ENCODE measurements at places on chromosomes 5 and 9.
A peak's percentile ranks its signal among the peaks of the same experiment; 100 is the strongest.

DNA sequence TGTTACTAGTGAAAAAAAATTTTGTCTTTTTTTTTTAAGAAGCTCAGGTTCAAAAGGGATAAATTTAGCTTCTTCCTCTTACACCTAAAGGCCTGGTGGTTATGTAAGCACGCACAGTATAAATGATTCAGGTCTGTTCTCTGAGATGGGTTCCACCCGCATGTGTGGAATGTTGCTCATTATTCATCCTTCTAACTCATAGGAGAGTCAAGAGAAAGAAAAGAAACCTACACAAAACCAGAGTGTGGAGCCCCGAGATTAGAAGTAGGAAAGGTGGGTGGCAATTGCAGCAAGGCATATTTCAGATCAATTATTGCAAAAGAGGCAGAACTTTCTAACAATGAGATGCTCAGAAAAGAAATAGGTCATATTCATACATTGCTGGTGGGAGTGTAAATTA lies 13.5 kb downstream of the PLAC8L1 start:
- no peak for DNase-seq

GRCh38 chr5:59722874-59723273 lies 170.7 kb downstream of the PDE4D start:
- no peak for DNase-seq

DNA sequence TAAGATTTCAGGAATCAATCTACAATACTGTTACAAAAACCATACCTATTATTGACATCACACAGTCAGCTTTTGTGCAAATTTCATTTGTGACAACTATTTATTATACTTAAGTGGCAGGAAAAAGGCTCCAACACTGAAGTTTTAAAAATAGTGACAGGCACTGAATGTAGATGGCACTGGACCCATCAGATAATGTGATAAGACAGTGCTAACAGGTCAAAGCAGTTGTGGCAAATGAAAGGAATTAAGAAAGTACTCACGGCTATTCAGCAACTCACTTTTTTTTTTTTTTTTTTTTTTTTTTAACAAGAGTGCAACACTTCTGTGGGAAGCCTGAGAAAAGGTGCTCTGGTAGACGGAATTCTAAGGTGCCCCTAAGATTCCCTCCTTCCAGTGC lies 115.0 kb upstream of the MEF2C start:
- no peak for DNase-seq

DNA sequence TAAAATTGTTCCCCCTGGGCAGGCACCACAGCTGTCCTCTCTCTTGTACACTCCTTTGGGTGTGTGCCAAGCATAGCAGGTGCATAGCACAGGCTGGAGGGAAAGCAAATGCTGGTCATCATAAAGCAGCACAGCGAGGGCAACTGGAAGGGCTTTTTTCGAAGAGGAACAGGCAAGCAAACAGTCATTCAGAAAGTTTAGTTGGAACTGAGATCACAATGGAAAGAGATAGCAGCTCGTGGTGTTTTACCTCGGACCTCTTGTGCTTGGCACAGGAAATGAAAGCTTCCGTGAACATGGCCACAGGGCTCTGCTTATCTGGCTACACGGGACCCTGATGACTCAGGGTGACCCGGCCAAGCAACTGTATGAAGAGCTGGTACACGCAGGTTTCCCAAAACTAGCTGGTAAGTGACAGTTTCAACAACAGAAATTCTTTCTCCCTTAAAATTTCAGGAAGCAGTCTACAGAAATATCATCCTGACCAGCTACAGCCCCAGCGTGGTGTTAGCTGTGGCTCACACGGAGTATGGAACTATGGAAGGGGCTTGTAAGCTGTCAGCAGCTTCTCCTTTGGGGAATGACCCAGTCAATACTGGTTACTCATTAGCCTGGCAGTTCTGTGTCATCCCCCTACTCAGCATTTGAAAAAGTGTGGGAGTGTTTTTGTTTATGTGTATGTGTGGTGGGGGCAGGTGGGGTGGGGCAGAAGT lies 48.1 kb downstream of the POC5 start:
- peak; percentile 43 for DNase-seq

GRCh38 chr5:133790898-133791297 lies 177.5 kb downstream of the C5orf15 start:
- no peak for DNase-seq

GRCh38 chr9:115445655-115446054 lies 327.7 kb upstream of the TNC start:
- no peak for DNase-seq

GRCh38 chr5:54742417-54742891 lies 224.9 kb downstream of the SNX18 start:
- no peak for DNase-seq

DNA sequence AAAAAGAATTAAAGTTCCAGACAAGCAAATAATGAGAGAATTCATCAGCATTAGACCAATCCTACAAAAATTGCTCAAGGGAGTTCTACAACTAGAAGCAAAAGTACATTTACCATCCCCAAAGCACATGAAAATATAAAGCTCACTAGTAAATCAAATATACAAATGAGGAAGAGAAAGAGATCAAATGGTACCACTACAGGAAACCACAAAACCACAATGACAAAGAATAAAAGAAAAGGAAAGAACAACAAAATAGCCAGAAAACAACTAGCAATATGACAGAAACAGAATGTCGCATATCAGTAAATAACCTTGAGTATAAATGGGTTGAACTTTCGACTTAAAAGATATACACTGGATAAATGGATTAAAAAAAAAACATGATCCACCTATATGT lies 739.0 kb downstream of the DTWD2 start:
- DNase-seq: no peak

DNA sequence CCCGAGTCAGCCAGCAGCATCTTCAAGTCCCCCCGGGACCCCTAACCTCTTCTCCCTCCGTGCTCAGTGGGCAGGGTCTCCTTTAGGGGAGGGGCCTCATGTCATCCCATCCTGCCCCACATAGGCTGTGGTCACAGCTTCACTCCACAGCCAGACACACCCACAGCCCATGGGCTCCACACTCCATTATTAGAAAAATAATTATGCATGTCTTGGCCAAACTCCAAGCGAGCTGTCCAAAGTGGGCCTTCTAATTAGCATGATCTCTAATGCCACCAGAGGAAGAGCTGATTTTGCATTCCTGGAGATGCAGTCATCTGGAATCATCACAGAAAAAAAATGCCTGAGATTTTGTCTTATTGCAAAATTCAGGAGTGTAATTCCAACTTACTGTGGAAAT lies 418.2 kb downstream of the IRX2 start:
- DNase-seq: no peak

GRCh38 chr9:85971731-85972130 lies 30.8 kb downstream of the NAA35 start:
- no peak for DNase-seq

Measured in CD4-positive, alpha-beta T cell treated with Interleukin-6 at 100 ng/mL for 8 hours (primary cell).